Inflammatory macrophage (primary cell): ENCODE measurements at places on chromosomes 1 and 21.
A peak's percentile ranks its signal among the peaks of the same experiment; 100 is the strongest.

DNA sequence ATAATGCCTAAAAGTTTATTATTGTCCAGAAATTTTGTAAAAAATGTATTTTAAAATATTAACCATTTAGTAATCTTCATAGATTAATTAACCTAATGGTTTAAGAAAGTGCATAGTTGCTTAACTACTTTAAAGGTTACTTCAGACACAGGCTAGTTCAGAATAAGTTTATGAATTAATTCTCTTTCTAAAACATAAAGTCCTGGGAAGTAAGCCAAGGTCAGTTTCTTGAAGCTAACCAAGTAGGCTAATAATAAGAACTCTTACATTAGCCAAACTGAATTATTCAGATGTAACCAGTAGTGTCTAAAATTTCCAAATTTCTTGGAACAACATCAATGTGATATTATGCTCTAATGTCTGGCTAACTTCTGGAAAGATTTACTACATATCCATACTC lies 790.4 kb downstream of the NCAM2 start:
- DNase-seq, result no peak

DNA sequence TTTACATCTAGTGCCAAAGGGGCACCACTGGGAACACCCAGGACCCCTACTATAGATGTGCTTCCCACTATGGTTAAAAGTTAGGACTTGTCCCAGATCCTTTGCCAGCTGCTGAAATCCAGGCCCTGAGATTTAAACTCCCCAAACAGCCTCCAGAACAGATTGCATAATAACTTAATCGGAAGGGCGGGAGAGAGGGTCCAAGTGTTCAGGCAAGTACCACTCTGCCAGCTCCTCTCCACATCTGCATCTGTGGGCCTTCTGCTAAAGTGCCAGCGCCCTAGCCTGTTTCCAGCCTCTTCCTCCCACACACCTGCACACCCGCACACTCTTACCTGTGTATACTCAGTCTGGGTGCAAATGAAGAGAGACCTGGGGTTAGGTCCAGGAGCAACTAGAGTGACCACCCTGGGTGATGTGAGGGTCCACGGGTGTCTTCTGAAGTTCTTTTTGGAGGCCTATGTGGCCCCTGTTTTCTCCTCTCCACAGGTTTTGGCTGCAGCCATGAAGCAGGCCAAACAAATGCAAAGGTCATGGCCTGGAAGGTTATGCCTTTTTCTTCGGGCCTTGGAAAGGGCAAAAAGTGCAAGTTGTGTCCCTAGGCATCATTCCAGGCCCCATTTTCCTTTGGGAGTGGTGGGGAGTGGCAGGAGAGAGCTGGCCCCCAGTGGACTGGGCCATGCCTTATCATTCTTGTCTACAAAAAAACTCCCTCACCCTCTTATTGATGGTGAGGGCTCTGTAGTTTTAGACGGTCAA lies 29.3 kb downstream of the KIRREL1 start:
- no peak for DNase-seq

GRCh38 chr1:167650269-167651160 lies 20.5 kb downstream of the RCSD1 start:
- DNase-seq, result peak; percentile 22

DNA sequence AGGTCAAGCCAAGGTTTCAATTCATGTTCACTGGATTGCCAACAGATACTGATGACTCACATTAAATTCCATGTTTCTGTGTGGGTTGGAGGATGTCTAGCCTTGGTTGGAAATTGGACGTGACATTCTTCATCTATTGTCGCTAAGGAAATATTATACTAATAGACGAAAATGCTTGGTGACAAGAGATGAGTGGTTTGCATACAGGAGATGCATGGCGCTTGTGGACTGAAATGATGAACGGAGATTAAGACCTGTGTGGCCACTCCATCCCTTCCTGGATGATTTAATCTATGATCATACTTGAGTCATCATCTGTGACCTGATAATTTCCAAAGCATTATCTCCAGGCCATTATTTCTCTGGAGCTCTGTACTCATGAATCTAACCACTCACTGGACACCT lies 97.0 kb upstream of the CD34 start:
- no peak for DNase-seq

DNA sequence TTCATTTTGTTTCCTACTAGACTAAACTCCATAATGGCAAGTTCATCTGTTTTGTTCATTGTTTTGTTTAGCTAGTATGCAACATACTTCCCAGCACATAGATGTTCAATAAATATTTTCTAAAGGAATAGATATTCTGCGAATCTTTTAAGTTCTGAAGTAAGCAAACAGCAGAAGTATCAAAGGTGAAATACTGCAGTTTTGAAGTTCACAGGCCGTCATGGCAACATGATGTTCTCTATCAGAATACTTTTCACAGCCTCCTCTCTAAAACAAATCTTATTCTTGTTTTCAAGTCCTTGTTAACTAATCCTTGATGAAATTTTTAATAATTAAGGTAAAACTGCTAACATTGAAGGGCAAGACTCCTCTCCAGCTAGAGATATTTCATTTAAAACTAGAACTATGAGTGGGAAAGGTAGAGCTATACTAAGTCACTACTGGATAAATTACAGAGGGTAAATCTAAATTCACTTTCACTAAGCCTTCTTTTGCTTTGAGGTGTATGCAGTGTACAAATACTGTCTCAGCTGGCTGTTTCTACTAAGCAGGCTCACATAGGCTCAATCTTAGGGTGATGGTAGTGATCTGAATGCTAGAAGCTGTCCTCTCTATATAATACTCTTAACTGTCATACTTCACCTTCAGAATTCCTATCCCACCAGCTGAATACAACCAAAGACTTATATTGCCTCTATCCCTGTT lies 96.7 kb downstream of the ZZZ3 start:
- DNase-seq, result no peak

GRCh38 chr1:180150982-180151381 lies 3.7 kb upstream of the QSOX1 start:
- DNase-seq, result peak; percentile 43

- DNase-seq, result no peak
These were observed 320.2 kb downstream of the TM2D1 start for GRCh38 chr1:61404597-61405376.

GRCh38 chr21:16644685-16645084 lies 868.2 kb upstream of the CXADR start:
- DNase-seq, result no peak

- no peak for DNase-seq
These were observed 30.2 kb downstream of the NEK7 start for GRCh38 chr1:198186916-198187580.

DNA sequence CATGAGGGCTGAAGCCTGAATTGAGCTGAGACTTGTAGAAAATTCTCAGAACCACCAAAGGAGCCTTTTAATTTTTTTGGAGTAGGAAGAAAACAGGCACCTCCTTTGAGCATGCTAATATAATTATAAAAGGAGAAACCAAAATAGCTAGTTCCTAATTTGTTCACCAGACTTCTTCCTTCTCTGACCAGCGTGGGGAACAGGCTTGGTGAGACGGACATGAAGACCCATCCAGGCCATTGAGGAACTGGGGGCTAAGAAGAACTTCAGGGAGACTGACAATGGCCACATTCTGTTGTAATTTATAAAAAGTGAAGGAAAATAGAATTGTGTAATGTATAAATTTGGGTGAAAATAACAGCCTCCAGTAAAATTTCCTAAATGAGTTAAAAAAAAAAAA lies 62.6 kb downstream of the MAN1C1 start:
- DNase-seq, result peak; percentile 80

DNA sequence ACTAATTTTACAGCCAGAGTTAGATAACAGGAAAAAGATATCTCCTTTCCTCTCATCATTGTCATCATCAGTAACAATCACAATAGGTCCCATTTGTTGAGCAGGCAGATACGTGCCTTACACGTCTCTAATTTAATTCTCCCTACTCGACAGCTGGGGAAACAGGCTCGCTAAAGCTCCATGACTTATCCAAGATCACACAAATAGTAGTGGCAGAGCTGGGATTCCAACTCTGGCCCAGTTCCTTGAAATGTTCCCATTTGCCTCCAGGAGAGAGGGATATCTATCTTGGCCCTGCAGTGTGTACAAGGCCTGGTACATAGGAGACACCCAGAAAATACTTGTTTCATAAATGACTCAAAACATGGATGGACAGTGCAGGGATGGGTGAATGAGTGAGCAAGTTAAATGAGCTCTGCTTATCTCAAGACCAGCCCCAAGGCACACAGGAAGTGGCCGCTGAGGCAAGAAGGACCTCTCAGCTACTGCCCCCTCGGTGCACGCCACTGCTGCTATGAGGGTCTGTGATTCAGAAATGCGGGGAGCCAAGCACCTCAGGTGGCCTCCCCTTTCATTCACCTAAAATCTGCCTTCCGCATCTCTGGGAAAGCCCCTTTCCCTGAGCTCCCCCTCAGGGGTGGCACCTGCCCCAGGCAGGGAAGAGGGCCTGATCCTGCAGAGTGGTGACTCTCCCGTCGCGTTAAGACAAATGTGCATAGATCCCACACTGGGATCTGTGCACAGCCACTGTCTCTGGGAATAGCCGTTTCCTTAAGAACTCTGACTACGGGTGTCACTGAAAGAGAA lies 3.6 kb downstream of the KCNN3 start:
- DNase-seq, result no peak

DNA sequence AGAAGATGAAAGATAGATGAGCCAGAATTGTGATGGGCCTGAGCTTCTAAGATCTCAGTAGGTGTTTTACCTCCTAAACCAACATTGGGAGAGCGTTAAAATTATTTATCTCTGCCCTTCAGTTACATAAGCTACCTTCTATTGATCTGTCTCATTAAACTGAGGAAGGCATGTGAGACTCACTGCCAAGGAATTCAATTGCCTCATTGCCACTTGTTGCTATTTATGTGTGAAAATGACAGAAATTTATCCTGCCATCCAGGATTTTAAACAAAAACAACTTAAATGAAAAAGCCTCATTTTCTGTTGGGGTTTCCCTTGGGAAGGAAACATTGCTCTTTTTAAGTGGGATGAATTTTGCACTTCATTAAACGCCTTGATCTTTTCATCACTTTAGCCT lies 78.7 kb upstream of the RUNX1 start:
- no peak for DNase-seq

GRCh38 chr21:44299085-44299457 lies 782 bp upstream of the PFKL start:
- no peak for DNase-seq

GRCh38 chr21:14119038-14119437 lies 91.7 kb downstream of the LIPI start:
- DNase-seq, result no peak
